Dorsolateral prefrontal cortex (tissue), 122 donors: ENCODE measurements at places on chromosomes 5 and 9. TPM values are rescaled to one million over a fixed set of nuclear protein-coding genes. Genes with fewer than 3 reads are reported as not detected.

CDH9 gene
- 11.6 TPM for total RNA-seq

SCGB3A1 gene
- total RNA-seq = not detected

SPATA31E1 gene
- not detected for total RNA-seq

LCN2 gene
- total RNA-seq = not detected

CDH6 gene
- 12.8 TPM for total RNA-seq

KIF24 gene
- total RNA-seq = 1.5 TPM

QRFP gene
- total RNA-seq = not detected

RABEPK gene
- 29.3 TPM for total RNA-seq

HACD4 gene
- total RNA-seq = 1.6 TPM

GRIN1 gene
- total RNA-seq = 778 TPM
